ENCODE measurements at places on chromosomes 2 and 18.
A peak's percentile ranks its signal among the peaks of the same experiment; 100 is the strongest.

GRCh38 chr2:33153008-33153407, 206.3 kb downstream of the LTBP1 start:
- DNase-seq, result peak; percentile 82

- DNase-seq, result peak; percentile 24
Measured at GRCh38 chr18:62555135-62555534, 32.3 kb downstream of the ZCCHC2 start.

GRCh38 chr2:170243118-170243837, 65.3 kb downstream of the MYO3B start:
- DNase-seq, result no peak

DNA sequence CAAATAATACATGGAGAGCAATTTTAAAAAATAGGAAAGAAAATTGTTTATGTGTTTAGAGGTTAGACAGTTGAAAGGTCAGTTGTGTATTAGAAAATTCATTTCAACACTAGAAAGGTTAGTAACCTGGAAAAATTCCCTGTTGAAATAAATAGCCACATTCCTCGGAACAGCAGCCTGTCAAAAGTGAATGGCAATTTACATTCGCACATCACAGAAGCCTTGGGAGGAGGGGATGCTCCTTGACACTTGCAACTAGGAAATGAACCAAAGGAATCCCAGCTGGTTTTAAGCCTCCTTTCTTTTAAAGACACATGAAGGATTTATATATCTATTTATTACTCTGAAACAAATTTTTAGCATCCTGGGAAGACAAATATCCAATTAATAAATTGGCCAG, 653.5 kb upstream of the LRRTM4 start:
- DNase-seq, result no peak

DNA sequence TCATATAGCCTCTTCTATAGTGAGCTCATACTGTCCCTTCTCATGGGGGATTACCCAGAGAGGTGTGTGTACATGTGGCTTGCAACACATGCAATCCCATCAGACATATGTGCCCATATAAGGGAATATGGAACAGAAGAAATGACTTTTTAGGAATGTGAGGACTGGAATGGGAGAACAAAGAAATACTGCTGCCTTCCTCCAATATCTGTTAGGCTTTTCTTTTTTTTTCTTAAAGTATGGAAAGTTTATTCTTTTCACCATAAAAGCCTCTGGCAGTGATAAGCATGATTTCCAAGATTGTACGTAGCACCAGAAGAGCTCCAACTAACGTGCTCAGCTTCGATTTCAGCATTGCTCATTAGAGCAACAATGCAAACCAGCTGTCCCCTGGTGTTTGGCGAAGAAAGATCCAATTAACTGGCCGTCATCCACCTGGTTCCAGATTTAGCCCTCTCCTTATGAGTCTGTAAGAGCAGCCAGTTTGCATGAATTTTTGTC, 113.6 kb downstream of the ADCYAP1 start:
- peak; percentile 82 for DNase-seq

DNA sequence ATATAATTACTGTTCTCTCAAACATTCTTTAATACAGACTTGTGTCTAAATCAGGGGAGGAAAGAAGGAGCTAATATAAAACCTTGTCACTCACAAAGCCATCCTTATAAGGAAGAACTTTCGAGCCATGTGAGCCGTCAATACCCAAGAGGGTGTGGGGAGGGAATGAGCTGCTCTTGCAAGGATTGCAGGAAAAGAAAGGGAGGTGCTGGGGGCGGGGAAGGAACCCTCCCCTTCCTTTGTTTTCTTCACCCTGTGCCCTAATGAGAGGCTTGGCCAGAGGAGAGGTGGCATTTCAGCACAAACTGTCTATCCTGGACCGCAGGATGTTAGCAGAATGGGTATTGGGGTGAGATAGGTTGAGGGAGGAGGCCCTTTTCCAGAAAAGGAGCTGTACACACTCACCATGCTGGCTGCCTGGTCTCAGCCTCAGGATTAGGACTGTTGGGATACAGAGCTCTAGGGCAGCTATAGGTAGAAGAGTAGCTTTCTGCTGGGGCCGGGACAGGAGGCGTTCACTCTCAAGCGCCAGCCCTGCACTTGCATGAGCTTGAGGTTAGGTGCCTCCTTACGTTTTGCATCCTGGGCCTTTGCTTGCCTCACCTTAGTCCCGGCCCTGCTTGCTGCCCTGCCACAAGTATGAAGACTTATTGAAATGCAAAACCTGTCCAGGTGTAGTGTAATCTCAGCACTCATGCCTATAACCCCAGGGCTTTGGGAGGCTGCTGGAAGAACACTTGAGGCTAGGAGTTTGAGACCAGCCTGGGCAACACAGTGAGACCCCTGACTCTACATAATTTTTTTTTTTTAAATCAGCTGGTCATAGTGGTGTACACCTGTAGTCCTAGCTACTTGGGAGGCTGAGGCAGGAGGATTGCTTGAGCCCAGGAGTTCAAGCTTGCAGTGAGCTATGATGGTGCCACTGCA, 190.5 kb downstream of the LOXHD1 start:
- no peak for DNase-seq

- DNase-seq, result no peak
Measured at GRCh38 chr18:26312199-26312598, 86.0 kb downstream of the TAF4B start.

GRCh38 chr2:123826729-123827271, 198.3 kb upstream of the CNTNAP5 start:
- no peak for DNase-seq

- no peak for DNase-seq
Measured at GRCh38 chr2:70957798-70958197, 20.6 kb upstream of the ANKRD53 start.

- no peak for DNase-seq
Measured at GRCh38 chr18:57869221-57869620, 66.1 kb upstream of the ATP8B1 start.

GRCh38 chr2:218897394-218898108, 16.9 kb downstream of the WNT10A start:
- no peak for DNase-seq

DNA sequence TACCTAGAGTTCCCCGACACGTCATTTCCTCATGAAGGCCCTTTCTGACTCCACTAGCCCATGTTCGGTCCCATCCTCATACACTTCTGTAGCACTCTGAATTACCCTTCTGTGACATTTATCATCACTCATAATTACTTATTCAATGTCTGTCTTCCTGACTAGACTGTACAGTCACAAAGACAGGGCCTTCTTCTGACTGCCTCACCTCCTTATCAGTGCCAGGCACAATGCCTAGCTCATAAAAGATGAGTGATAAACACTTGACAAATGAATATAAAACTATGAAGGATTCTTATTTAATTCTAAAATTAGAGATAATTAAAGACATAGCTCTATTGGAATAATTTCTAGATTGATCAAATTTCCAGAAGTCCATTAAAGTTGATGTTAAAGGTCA, 1.4 kb upstream of the UBXN4 start:
- no peak for DNase-seq

DNA sequence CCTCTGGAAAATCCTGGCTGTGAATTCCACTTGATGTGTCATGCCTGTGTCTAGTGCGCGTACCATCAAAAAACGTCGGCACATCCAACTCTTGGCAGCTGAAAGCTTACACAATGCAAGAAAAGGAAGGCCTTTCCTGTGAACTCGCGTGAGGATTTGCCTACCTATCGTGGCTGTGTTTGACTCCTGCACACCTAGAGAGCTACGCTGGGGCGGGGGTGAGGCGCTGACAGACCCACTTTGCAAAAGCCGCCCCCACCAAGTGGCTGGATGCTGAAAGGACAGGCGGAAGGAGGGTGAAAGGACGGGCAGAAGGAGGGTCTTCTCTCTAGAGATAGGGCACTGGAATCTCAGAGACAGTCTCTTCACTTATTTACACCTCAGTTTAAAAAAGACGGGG, 270.1 kb downstream of the EIPR1 start:
- DNase-seq, result no peak

DNA sequence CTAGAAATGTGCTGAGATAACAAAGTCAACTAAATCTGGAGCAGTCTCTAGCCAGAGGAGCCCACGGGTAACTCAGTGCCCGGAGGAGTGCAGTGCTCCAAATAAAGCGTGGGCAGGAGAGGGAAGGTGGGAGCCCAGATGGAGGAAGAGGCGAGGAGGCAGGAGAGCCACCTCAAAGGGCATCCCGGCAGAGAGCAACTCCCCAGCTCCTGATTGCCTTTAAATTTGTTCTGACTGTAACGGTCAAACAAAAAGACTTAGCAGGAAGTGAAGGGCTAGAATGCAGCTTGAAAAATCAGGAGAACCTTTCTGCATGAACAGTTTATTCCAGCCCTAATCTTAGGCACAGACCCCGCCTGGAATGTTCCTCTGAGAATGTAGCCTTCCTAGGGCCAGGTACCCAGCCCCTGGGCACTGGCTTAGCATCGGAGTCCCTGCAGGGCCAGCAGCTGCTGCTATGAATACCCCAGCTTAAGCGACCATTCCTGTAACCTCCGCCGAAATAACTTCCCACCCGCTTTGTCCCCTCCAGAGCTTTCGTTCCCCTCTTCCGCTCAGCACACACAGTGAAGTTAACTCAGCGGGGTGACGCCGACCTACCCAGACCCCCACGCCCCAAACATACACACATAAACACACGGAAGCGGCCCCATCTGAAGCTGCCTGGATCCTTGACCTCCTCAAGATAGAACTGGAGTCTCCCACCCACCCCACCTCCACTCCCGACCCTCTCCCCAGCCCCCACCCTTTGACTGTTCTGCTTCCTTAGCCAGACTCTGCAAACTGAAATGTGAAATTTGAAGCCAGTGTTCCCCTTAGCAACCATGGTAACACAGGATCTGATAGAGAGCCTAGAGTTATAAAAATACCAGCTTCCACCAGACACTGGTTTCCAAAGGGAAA, 123.2 kb downstream of the SMAD7 start:
- peak; percentile 68 for DNase-seq

GRCh38 chr2:168086851-168087250, 160.5 kb downstream of the STK39 start:
- peak; percentile 4 for DNase-seq

DNA sequence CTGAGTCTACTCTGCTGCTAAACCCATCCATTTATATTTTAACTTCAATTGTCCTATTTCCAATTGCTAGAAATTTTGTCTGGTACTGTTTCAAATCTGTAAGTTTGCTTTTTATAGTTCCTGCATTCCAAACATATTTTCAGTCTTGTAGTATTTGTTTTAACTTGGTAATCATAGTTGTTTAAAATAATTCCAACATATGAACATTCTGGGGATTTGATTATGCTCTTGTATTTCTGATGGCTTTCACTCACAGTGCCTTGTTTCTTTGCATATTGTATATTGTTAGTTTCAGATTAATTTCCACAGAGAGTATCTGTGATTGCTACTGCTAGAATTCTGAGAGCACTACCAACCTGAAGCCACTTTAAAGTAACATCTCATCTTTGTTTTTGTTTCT, 202.4 kb downstream of the ETAA1 start:
- DNase-seq, result no peak

DNA sequence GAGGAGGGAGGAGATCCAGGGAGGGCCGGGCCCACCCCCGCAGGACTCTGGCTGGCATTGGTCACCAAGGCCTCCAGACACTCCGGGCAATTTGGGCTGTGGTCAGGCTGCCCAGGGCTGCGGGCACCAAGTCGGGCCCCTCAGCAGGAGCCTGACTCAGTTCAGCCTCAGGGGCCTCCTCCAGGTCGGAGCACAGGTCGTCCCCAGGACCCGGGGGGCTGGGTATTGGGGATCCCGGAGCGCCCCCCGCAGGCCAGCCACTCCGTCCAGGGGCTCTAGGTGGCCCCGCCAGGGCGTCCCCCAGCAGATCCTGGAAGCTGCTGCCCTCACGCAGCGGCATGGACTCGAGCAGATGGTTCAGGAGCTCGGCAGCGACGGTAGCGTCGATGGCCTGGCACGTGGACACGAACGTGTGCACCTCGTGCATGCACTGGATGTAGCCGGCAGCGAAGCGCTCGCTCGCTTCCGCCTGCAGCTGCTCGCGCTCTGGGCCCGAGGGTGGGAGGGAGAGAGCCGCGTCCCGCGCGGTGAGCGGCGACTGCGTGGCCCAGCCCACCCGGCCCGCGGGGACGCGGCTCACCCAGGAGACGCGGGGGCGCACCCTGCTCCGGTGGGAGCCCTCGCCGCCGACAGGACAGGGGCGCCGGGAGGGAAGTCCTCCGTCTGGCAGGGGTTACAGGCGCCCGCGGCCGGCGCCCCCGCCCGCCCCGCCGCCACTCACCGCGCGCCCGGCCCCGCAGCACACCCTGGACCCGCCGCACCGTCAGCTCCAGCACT, 884 bp downstream of the HES6 start:
- DNase-seq, result no peak

GRCh38 chr2:128775217-128775913, 456.7 kb upstream of the HS6ST1 start:
- DNase-seq, result no peak

- no peak for DNase-seq
Measured at GRCh38 chr2:236171181-236171679, 3.0 kb upstream of the GBX2 start.

- DNase-seq, result no peak
Measured at GRCh38 chr2:201600906-201601305, 42.4 kb downstream of the TMEM237 start.

- no peak for DNase-seq
Measured at GRCh38 chr2:239913636-239914417, 111.3 kb downstream of the NDUFA10 start.

GRCh38 chr18:78726326-78727056, 253.1 kb upstream of the SALL3 start:
- no peak for DNase-seq

GRCh38 chr2:45794134-45794617, 142.7 kb downstream of the PRKCE start:
- DNase-seq, result peak; percentile 76

DNA sequence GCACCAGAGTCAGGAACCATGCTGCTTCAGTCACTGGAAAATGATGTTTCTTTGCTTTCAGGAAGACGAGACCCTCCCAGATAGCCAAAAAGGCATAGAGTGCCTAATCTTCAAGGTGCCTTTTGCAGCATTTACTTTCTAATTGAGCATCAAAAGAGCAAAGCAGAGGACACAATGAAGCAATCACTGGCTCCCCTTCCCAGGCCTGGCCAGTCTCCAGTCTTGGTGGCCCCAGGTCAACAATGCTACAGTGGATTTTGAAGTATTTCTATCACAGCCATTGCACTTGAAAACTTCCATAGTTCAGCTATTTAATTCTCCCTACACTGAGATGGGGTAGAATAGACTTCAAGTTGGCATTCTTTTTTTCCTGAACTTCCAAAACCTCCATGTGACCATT, 15.4 kb downstream of the ZBTB7C start:
- DNase-seq, result no peak

GRCh38 chr2:155427470-155427869, 729.0 kb downstream of the KCNJ3 start:
- no peak for DNase-seq

DNA sequence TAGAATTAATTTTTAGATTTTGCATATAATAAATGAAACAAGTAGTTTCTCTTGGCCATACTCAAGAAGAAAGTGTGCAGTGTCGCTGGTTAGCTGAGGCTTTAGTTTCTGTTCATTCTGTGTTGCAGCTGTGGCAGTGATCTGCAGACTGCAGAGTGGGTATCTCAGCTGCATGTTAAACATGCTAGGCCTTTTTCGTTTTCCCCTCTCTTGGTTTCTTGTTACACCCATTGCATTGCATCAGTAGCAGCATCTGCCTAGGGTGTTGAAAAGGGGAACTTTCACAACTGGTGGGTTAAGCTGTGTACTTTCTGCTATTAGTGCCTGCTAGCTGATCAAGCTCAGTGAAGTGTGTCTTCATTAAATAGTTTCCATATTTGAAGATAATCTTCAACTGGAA, 51.3 kb downstream of the ACSL3 start:
- peak; percentile 50 for DNase-seq

All from fibroblast of pulmonary artery (primary cell).